Brain (organoid and tissue), 16 donors: ENCODE measurements at places on chromosomes 7 and 10. TPM values are rescaled to one million over a fixed set of nuclear protein-coding genes. Genes with fewer than 3 reads are reported as not detected.

DNA sequence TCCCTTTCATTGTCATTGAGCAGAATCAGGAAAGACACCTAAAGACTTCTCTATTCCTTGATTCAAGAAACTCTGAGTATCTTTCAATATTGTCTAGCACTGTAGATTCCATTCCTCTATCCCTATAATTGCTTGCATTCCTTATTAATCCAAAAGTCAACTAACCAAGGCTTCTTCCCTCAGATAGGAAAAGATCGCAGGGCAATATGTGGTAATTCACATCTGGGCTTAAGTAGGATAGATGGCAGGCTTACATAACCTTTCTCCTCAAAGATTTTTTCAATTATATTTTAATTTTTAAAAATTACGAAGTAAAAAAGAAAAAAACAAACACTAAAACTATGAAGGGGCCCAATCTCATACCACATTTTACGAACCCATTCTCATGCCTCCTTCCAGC lies 7.1 kb upstream of the ARHGAP21 start:
- no peak for DNase-seq

DNA sequence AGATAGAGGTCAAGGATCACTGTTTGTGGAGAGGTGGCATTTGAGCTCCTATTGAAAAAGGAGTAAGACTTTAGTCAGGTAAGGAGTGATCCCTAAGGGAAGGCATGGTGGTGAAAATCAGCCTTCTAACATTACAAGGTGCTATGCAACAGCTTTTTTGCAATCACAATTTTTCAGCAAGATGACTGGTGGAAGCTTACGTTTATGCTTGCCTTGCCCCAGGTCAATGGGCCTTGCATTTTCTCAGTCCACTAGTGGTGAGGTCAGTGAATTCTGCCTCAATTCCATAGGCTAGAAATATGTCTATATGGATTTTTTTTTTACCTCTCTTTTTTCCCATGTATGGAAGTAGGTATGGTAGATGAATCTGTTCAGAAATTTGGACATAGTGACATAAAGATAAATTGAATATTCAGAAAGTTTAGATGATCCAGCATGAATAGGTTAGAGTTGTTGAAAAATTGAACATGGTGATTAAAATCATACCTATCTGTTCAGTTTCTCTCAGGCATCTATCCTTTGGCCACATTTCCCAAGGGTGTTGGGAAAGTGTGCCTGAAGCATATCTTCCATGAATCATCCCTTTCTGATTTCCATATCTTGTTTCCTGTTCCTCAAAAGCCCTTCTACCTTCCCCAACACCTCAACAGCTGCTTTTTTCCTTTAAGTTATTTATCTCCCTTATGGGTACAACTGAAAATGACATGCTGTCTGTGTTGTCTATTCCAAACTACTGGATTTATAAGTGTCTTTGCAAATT lies 71.9 kb upstream of the PTPRZ1 start:
- no peak for DNase-seq

- no peak for DNase-seq
These were observed 34.1 kb downstream of the BLVRA start for GRCh38 chr7:43792471-43793150.

GRCh38 chr7:152366662-152367061 lies 69.1 kb downstream of the KMT2C start:
- no peak for DNase-seq

DNA sequence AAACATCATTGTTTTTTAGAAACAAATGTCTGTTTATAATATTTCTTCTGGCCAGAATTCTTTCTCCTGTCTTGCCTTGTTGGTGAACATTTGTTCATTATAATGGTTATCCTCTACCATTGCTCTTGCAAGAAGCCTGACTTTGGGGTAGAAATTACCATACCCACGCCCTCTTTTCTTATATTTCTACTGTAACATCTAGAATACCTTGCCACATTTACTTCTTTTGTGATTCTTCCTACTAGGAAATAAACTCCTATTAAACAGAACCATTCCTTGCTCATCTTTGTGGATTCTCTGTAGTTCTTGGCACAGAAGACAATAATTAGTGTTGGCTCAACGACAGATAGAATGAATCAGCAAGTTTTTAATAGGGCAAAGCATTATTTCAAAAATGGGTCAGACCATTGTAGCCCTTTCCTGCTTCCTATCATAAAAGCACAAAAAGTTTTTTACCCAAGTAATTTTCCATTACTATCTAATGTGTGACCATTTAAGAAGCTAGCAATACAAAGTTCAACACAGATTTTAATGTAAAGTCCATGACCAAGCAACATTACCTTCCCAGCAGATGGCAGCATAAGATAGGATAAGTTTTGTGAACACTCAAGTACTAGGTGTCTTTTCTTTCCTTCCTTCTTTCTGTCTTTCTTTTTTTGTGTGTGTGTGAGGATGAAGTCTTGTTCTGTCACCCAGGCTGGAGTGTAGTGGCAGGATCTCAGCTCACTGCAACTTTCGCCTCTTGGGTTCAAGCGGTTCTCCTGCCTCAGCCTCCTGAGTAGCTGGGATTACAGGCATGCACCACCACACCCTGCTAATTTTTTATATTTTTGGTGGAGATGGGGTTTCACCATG lies 270.4 kb downstream of the HGF start:
- peak; percentile 89 for DNase-seq

- peak; percentile 16 for DNase-seq
These were observed 4.5 kb upstream of the GATA3 start for GRCh38 chr10:8049865-8050555.

GRCh38 chr10:2885288-2886278 lies 181.8 kb upstream of the PFKP start:
- no peak for DNase-seq

DNA sequence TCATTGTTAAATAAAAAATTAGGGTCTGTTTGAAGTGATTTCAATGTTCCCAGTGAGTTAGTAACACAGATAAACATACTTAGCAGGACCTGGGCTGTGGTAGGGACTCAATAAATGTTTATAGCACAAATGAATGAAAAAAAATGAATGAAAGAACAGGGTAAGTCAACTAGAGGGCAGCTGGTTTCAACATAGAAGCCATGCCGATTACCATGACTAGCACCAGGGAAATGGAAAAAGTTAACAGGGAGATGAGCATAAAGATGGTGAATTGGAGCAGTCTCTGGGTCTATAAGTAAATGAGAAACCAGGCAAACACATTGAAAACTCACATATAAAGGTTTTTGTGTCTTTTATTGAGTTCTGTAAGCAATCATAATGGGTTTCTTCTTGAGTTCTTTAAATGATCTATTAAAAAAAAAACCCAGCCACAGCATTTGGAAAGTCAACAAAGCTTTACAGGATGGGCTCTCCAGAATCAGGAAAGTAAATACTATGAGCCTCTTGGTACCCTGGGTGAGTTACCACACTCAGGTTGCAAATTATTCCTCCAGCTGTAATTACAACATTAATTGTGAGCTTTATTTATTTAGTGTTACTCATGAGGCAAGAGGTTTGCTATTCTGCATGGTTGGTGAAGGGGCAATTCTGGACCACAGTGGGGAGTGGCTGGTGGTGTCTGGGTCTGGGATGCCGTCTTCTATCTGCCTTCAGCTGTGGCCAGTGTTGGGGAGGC lies 46.1 kb upstream of the MTPN start:
- DNase-seq: no peak

DNA sequence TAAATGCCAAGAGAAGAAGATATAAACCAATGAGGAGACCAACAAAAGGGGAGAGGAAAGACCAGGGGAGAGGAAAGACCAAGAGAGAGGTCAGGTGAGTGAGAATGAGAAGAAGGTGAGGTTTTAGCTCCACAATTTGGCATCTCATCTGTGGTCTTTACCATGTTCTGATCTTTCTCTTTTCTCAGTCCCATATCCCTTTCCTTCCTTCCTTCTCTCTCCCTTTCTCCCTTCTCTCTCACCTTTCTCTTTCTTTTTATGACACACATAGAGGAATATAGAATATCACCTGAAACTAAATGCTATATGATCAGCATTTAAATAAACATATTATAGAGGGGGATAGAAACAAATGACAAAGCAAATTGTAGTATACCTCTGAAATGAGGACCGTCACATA lies 57.4 kb downstream of the ATE1 start:
- DNase-seq: no peak

DNA sequence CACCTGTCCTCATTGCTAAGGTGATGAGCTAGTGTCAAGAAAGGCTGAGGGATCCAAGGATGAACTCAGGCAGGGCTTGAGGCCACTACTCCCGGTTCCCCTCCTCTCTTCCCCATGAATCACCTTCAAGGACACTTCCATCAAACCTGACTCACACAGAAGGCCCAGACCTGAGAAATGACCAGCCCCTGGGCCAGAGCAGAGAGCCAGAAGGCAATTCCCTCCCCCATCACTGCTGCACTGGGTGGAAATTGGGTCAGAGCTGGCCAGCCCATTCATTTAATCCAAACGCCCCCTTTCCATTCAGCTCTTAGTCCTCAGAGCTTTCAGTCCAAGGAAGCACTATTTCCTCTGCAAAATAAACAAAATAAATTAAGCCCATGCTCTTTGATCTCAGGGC lies 182.0 kb downstream of the KCNMA1 start:
- DNase-seq: peak; percentile 13

DNA sequence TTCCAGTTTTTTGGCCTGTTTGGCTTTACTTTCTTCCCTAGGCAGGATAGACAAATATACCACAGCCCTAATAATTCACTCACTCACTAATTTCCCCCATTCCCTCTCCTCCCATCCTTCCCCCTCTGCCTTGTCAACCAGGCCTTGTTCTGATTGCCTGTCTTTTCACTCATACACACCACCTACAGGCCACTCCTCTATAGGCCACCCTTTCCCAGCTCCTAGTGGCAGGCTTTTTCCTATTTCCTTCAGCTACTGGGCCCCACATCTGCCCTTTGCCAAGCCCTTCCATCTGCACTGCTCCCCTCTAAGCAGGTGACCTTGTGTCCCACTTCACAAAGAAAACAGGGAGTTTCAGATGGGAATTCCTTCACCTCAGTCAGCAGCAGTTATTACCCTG lies 59.8 kb upstream of the MSRB2 start:
- no peak for DNase-seq

DNA sequence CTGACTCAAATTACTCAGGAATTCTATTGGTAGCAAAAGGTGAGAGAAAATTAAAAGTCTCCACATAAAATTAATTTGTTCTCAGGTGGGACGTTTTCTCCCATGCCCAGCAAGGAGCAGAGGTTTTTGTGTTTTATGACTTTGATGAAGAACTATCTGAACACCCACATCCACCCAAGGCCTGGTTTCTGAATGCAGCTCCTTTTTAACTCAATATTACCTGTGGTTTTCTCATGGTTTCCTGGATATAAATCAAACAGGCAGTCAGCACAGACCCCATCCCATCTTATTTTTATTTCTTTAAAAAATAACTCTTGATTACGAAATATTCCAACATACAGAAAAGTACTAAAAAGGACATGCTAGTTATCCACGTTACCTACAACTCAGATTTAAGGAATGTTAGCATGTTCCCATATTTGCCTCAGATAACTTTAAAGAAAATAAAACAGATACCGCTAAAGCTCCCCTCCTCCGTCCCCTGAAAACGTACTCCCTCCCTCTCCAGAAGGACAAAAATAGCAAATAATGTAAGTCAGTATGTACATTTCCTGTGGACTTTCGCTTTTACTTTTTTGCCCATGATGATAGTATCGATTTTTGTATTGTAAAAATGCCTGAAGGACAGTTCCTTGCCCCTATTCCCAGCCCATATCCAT lies 43.4 kb downstream of the GLI3 start:
- DNase-seq: no peak

TRIL gene
- 18.6 TPM for polyA plus RNA-seq

- DNase-seq: no peak
These were observed 380.7 kb upstream of the STEAP1 start for GRCh38 chr7:89773611-89774010.

FXYD4 gene
- 3.4 TPM for polyA plus RNA-seq

DNA sequence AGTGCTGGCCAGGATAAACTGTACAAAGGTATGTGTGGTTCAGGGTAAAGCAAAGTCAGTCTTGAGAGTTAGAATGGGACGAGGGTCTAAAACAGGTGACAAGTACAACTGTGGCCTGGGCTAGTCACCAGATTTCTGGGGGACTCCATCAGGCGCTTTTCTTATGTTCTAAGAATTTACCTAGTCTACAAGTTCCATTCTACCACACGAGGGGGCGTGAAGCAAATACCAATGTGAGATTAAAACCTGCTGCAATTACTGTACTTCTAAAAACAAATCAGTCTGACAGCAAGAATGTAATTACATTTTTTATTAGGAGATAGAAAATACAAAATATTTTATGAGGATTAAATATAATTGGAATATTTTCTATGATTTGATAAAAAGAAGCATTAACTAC lies 146.5 kb downstream of the ALOX5 start:
- DNase-seq: no peak

TMEM236 gene
- 0.05 TPM for polyA plus RNA-seq

GRCh38 chr10:5512881-5513612 lies 11.7 kb upstream of the CALML3 start:
- DNase-seq: no peak

FOXI2 gene
- polyA plus RNA-seq: not detected

HOXA10 gene
- 62.0 TPM for polyA plus RNA-seq

- no peak for DNase-seq
These were observed 1.3 kb upstream of the HOXA5 start for GRCh38 chr7:27144781-27145164.
